Activated CD8-positive, alpha-beta memory T cell treated with anti-CD3 and anti-CD28 coated beads for 1 hour (primary cell): ENCODE measurements at places on chromosomes 5 and 9.

- DNase-seq: no peak
Observed at GRCh38 chr9:37410354-37410861, 12.1 kb upstream of the GRHPR start.

DNA sequence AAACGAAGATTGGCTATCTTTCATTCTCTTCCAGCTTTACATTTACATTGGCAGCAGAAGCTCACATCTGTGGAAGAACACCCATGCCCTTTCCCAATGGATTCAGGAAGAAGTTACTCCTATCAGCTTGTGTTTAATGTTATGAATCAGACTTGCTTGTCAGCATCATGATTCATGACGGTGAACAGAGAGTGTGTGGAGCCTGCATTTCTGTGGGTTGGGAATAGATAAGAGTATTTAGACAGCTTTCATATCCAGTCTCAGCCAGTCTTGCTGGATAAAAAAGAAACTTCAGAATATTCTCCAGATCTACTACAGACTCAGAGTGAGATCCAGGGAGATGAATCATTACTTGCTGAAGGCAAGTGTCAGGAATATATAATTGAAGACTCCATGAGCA lies 812.9 kb upstream of the ZNF608 start:
- no peak for DNase-seq

GRCh38 chr5:3346111-3346820 lies 249.4 kb upstream of the IRX1 start:
- no peak for DNase-seq

DNA sequence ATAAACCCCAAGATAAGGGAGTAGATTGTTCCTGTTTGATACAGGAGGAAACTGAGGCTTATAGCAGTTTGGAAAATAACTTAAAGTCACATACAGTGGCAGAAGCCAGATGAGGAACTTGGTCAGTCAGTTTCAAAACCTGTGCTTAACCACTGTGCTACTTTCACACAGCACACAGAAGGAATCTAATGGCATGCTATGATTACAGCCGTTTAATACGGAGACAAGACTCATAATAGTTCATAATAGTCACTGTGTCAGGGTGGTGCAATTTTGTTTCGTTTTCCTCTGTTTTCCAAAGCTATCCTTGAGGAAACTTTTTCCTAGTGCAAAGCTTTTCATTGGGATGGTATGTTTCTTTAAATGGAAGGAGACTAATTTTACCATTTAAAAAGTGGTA lies 112.3 kb downstream of the GCNT1 start:
- no peak for DNase-seq

DNA sequence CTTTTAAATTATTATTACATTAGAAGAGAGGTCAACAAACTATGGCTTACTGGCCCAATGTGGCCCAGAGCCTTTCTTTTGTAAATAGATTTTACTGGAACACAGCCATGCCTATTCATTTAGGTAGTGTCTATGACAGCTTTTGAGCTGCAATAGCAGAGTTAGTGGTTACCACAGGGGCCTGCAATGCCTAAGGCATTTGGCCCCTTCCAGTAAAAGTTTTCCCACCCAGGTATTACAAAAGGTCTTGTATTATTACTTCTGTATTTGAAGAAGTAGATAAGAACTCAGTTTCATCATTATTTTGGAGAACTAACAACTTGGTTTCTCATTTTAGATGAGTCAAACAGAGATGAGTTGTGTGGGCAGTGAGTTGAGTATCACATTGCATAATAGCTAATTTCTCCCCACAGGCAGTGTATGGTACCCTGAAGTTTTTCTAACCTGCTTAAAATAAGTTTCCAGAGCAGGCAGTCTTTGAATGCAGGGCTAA lies 9.5 kb downstream of the MTRR start:
- no peak for DNase-seq

GRCh38 chr5:177565046-177565445 lies 10.7 kb upstream of the FAM193B start:
- DNase-seq: no peak

DNA sequence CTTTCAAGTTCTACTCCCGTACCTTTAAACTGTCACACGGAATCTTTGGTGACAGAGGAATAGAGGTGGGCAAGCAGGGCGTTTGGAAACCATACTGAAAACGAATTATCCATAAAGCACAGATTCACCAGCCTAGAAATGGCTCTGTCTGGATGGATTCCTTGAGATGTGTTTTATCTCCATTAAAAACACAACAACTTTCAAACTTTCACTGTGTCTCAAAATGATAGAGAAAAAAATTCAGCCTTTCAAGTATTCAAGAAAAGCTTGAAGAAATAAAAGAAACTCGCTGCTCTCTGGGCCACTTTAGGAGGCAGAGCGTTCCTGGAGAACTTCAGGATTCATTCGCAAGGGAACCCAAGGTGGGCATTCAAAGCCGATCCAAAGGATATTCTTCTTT lies 589 bp upstream of the THBS4 start:
- DNase-seq: no peak

GRCh38 chr5:126799780-126800179 lies 22.8 kb downstream of the LMNB1 start:
- DNase-seq: no peak

DNA sequence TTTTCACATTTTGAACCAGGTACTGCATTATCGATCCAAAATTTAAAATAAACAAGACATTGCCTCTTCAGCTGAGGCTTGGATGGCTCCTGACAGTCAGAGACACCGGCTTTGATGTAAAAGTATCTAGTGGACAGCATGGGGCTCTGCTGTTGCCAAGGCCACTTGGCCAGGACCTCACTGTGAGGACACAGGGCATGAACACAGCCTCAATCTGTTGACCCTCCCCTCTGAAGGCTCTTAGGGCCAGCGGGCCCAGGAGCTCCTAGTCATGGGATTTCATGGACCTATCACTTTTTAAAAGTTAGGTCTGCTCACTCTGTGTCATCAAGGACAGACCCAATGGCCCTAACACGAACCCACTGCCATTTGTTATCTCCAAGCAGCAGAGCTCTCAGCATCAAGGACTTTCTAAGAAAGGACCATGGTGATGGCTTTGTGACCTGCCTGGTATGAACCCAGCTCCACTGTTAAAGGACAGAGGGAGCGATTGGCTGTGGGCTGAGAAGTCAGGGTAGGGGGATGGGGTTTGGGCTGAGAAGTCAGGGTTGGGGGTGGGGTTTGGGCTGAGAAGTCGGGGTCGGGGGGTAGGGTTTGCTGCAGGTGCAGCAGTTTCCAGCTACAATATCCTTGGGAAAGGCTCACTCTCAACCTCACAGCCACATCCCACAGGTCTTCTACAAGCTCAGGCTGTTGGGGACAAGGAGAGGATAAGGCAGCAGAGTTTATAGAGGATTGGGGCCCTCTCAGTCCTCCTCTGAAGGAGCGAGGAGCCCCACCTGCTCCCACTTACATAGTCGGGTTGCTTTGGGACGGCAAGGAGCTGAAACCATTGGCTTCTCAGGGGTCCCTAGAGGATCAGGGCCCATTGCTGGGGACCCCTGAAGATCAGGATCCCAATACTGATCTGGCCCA lies 146.8 kb downstream of the BARX1 start:
- no peak for DNase-seq

DNA sequence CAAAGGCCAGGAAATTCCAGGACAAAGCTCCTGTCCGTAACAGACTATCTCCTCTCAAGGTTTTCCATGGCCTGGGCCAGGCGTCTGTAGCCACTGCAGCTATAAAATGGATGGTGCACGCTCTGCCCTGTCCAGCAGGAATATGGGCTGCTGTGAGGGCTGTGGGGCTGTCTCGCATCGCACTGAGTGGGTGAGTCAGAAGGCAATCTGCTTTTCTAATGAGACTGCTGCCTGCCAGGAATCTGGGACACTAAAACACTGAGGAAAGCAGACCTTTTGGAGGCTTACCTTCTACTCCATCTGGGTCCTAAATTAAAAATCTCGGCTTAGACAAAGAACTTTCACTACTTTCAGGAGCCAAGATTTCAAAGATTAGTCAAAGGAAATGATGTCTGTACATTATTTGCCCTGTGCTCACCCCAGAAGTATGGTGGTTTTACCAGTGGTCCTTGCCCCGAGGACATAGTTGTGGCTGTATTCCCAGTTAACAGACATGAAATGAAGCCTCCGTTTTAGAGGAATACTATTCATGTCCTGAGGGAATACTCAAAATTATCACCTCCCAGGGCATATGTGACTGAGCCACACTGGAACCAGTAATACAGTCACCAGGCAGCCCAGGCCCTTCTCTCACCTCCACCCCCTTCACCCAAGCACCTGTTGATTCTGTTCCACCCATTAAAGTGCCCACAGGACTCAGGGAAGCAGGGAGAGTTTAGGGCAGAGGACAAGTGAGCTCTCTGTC lies 56.4 kb downstream of the PFDN1 start:
- no peak for DNase-seq

GRCh38 chr5:65482736-65483545 lies 1.2 kb upstream of the ADAMTS6 start:
- no peak for DNase-seq

DNA sequence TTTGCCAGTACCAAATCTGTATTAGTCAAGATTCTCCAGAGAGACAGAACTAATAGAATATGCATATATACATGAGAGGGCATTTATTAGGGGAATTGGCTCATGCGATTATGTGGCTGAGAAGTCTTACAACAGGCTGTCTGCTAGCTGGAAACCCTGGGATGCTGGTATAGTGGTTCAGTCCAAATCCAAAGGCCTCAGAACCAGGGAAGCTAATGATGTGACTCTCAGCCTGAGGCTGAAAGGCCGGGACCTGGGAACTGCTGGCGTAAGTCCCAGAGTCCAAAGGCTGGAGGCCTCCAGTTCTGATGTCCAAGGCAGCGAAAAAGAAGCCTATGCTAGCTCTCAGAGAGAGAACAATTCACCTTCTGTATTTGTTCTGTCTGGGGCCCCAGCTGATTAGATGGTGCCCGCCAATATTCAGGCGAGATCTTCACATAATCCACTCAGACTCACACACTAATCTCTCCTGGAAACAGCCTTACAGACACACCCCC lies 84.1 kb downstream of the KIAA1958 start:
- no peak for DNase-seq

DNA sequence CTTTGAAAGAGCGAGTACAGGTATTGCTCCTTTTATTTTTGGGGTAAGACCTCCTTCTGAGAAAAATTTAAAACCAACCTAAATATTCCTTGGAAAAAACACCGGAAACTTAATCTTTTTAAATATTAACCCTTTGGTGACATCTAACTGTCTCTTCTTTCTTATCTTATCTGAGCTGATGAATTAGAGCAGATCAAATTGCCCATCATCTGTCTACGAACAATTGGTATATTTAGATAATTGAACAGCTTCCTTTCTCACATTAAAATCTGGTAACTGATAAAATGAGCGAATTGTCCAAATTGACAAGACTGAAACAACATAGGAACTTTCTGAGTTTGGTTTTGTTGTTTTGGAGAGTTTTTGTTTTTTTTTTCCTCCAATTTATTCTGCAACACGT lies 2.0 kb downstream of the ISL1 start:
- no peak for DNase-seq

GRCh38 chr9:71984403-71984802 lies 73.0 kb downstream of the C9orf85 start:
- no peak for DNase-seq

- DNase-seq: no peak
Observed at GRCh38 chr5:158751961-158752655, 347.6 kb downstream of the EBF1 start.
